M059J (cell line): ENCODE measurements at places on chromosomes 1 and 21.
A peak's percentile ranks its signal among the peaks of the same experiment; 100 is the strongest.

DNA sequence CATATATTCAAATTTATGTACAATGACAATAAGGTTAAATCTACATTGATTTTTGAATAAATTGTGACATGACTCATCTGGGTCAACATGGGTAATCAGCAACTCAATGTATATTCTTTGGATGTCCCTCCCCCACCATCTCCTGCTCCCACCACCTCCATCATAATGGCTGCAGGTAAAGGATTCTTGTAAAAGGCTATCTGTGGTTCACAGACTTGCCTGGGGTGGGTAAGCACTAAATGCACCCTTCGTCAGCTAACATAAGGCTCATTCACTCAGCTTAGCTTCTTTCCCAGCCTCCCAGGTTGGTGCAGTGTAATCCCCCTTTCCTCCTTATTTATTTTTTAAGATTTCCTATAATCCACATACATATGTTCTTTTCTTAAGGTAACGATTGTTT, 355.7 kb upstream of the DPYD start:
- no peak for DNase-seq

GRCh38 chr1:6743189-6744101, 41.8 kb upstream of the CAMTA1 start:
- DNase-seq, result peak; percentile 90

- DNase-seq, result peak; percentile 78
Observed at GRCh38 chr1:94983171-94983739, 56.3 kb upstream of the CNN3 start.

DNA sequence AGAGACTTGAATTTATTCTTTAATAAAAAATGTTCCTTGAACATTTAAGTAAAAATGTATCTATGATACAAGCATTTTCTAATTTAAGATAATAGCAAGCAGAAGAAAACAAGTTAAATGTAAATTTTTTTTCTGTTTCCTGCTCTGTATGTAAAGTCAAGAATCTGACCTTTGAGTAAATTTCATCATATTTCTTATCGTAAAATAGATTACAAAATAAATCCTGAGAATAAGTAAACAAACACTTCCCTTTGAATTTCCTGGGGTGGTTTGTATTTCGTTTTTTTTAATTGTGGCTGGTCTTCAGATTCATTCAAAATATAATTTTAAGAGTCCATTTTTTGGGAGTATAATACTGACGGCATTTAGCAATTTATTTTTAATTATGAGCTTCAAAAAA, 77.6 kb downstream of the POU2F1 start:
- no peak for DNase-seq

DNA sequence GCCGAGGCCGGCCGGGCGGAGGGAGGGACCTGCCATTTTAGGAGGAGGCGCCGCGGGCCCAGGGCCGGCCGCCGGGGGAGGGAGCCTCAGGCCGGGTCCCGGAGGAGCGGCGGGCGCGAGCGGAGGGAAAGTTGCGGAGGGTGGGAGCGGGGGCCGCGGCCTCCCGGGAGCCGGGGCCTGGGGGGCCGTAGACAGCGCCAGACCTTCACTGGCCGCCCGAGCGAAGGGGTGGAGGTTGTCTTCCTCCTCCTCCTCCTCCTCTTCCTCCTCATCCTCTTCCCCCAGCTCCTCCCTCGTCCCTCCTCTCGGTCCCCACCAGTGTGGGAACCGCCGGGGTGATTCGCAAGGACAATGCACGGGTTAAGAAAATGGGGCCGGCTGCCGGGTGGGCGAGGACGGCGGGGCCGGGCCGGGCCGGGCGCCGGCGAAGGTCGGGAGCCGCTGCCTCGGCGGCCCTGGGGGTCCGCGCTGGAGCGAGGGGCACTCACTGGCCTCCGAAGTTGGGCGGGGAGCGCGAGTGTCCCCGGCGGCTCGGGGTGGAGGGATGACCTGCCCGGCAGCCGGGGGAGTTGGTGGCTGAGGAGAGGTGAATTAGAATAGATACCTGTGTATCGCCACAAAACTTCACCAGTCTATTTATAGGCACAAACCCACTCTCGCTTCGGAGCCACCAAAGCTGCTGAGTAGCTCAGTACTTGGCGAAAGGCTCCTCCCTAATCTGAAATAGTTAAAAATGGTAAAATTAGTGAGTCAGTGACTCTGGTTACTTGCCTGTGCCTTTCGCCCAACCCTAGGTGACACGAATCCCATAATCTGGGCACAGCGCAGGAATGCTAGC, 1.3 kb downstream of the DYRK1A start:
- DNase-seq, result peak; percentile 69

GRCh38 chr1:10679496-10680220, 116.8 kb downstream of the CASZ1 start:
- peak; percentile 74 for DNase-seq

GRCh38 chr1:89298461-89298860, 25.8 kb upstream of the GBP5 start:
- DNase-seq, result no peak

- no peak for DNase-seq
Observed at GRCh38 chr1:62373221-62373620, 54.0 kb upstream of the KANK4 start.

GRCh38 chr1:228104526-228105269, 1.6 kb upstream of the C1orf35 start:
- peak; percentile 45 for DNase-seq

DNA sequence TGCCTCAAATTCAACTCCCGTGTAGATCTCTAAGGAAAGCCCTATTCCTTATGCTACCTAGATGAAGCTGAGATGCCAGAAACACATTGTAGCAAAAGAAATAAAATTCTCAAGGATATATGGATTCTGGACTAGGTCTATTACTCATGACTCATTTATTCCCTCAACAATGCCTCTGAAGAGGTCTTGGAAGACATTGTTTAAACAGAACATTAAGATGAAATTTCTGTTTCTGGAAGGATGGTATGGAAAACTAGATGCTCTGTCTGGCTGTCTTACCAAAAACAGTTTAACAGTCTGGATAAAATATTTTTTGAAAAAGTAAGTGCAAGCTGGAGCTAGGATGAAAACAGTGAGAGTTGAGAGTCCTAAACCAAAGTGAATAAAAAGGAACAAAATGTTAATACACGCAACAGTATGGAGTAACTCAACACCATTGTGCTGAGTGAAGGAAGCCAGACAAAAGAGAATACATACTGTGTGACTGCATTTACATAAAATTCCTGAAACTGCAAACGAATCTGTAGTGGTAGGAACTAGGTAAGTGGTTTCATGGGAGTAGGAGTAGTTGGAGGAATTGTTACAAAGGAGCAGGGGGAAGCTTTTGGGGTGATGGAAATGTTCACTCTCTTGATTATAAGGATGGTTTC, 59.3 kb upstream of the GNG12 start:
- peak; percentile 48 for DNase-seq

DNA sequence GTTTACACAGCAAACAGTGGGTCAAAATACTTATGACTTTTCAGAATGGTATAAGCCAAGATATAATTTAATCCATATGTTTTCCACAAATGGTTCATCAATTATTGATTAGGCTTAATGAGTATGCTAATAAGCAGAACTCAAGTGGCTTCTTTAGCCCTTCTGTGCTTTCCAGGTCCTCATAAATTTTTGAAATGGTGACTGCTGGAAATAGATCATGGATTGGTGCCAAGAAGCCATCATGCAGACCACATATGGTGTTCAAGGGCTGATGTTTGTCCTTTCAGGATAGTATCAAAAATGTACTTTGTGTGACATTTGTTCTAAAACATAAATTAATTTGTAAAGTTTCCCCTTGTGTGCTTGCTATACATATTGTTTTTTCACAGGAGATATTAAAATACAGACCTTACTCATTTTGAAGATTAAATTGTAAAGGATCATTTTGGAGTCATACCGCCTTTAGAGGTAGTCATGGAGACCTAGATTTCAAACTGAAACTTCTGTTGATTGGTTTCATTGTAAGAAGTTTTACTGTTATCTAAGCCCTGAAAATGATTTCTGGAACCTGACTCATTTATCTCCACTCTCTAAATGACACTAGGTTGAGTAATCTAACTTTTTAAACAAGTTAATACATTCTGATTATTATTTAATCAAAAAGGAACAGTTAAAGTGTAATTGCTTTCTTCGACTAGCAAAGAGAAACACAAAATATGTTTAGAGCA, 507.9 kb downstream of the PLA2G4A start:
- no peak for DNase-seq

DNA sequence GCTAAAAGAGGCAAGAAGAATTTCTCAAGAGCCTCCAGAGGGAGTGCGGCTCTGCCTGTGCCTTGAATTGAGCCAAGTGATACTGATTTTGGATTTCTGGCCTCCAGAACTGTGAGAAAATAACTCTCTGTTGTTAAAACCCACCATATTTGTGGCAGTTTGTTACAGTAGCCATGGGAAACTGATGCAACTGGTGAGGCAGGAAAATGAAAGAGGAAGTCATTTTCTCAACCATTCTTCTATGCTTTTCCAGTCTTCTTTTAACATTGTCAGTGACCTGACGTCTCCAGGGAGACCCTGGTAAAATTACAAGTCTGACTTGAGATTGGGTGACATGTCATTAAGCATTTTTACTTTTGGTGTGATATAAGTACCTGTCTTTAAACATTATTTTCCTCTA, 5.8 kb downstream of the OR6P1 start:
- DNase-seq, result no peak

DNA sequence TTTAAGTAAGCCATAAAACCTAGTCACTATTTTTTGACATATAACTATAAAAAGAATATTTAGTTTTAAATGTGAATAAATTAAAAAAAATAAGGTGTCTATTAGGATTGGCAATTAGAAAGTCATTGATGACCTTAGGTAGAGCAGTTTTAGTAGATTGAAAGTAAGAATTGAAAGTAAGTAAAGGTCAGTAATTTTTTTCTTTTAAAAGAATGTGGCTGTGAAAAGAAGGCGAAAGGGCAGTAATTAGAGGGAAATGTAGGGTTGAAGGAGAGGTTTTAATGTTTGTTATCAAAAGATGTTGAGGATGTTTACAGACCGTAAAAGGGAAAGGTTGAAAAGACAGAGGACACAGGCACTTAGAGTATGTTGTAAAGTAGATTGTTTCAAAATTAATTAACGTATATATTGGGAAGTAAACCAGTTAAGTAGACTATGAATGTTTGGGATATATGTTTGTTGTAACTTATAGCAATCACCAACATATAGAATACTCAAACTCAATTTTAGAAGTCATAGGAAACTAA, 41.0 kb downstream of the ZFYVE9 start:
- no peak for DNase-seq

GRCh38 chr1:44312399-44313196, 42.5 kb downstream of the ERI3 start:
- DNase-seq, result no peak

DNA sequence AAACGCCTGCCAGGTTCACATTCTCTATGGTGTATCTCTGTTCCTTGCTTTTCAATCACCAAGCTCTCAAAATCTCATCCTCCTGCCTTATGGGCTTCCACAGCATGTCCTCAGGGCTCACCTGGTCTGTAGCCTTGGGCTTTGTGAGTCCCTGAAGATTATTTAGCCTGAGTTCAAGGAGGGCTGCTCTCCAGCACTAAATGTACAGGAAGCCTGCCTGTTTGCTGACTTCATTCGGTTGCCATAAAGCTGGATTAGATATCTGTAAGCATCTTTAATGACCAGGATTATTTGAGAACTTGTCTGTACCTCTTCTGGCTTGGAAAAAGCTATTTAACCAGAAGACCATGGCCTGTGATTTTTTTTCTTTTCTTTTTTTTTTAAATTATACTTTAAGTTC, 6.9 kb upstream of the REG4 start:
- no peak for DNase-seq

- DNase-seq, result no peak
Observed at GRCh38 chr1:115761601-115762302, 6.8 kb downstream of the CASQ2 start.

DNA sequence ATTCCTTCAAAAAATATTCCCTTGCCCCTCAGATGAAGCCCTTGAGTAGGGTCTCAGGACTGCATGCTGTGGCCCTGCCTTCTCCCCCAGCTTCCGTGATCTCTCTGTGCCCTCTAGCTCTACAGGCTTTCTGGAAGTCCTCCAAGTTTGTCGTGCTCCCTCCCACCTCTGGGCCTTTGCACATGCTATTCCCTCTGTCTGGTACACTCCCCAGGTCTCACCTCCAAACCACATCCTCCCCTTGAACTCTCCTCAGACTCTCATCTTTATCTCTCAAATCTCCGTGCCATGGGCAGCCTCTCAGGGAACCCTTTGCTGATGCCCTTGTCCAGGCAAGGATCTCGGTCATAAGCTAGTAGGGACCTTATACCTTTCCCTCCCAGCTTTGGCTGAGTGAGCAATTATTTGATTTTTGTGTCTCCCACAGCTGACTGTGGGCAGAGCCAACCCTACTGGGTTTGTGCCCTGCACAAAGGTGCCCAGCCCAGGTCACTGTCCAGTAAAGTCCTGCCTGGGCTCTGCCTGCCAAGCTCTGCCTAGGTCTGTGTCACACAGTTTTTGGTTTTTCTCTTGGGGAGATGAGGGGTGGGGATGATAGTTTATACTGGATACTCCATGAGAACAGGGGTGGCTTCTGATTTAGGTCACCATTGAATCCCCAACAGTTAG, 188.1 kb downstream of the ZNF281 start:
- no peak for DNase-seq

- DNase-seq, result no peak
Observed at GRCh38 chr1:33220676-33221384, 35.5 kb upstream of the ZNF362 start.

DNA sequence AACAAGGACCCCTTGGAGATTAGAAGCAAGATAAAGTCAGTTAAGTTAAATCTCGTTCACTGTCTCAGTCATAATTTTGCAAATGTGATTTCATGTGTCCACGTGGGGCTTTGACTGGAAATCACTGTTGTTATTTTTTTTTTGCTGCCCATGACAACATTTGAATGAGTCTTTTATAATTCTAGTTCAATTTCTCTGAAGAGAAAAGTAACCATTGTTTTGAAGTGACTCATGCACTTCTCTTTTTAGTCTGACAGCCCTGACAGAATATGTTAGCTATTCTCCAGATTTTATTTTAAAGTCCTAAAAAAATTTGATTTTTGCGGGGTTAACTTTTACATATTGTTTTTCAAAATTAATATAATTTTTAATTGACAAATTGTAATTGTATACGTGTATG, 30.7 kb upstream of the NLRP3 start:
- peak; percentile 84 for DNase-seq

DNA sequence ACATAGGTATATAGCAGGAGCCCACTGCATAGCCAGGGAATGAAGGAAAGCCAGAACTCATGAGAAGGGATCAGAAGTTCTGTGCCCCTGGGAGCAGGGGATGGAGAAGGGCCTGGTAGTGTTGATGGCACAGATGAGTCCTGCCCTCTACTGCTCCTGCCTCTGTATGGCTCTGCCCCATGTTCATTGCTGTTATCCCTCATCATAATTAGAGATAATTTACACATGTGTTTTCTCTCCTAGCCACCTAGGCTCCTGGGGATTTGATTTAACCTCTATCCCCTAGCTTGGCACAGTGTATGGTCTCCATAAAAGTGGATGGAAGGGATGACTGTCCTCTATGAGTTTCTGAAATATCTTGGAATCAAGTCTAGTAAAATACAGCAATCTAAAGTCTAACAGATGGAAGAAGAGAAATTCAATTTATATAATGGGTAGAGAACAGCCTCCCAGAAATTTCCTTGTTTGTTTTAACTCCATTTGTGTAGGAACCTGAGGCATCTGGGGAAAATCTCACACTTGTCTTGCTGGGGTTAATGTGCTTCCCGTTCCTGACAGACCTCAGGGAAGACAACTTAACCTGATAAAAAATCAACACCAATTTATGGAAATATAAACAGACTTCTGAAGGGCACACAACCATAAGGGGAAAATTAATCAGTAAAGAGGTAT, 393.8 kb downstream of the HHAT start:
- no peak for DNase-seq

- DNase-seq, result no peak
Observed at GRCh38 chr1:228147768-228148167, 2.0 kb upstream of the GJC2 start.
